Activated naive CD8-positive, alpha-beta T cell treated with anti-CD3 and anti-CD28 coated beads, Interleukin-2, amount 50 U/mL, for 24 hours (primary cell): ENCODE measurements at places on chromosomes 16 and 17.

DNA sequence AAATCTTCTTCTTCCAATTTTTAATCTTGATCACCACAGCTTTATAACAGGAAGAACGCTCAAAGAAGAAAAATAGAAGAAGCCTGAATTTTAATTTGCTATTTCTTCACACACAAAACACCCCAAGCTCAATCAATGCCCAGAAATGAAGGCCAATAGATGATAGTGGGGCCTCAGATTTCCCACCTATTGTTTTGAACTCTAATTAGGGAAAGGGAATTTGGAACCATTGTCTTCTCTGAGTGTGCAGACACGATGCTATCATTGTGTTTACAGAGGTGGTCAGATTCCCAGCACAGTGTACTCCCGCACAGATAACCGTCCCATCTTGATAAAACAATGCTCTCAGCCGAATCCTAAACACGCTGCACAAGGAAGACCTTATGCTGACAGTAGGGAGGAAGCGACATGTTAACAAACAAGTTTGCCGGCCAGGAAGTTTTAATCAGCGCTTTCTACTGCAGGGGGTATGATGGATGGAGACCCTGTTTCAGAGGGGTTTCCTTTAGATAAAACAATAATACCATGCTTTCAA, 684.7 kb downstream of the MAF start:
- no peak for DNase-seq

GRCh38 chr17:10987786-10988185, 149.9 kb upstream of the PIRT start:
- no peak for DNase-seq

GRCh38 chr17:19538095-19539039, 4.7 kb downstream of the SLC47A1 start:
- DNase-seq = no peak

DNA sequence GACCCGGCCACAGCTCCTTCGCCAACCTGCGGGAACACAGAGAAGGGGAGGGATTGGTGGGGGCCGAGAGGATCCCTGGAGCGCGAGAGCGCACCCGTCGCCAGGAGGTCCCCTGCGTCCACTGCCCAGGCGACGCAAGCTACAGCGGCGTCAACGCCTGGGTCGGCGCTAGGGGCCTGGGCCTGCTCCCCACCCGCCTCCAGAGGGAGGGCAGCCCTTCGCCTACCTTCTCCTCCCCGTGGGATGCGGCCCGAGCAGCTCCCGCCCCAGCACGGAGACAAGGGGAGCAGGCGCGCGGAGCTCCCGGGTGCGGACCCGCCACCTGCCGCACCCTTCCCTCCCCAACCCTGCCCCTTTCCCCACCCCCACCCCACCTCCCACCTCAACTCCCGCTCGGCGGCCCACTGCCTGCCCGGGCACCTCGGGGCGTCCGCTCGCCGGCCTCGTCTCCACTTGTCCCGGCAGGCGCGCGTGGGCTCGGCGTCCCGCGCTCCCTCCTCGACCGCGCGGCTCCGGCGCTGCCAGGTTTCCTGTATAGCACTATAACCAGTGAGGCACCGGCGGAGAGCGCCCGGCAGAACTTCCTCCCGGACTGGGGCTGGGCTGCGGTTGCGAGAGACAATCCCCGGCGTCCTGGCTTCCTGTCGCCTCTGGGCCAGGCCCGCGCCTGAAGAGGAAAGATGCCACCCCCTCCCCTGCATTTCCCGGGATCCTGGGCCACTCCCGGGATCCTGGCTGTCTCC, 119.1 kb upstream of the SMURF2 start:
- DNase-seq = peak; percentile 58

DNA sequence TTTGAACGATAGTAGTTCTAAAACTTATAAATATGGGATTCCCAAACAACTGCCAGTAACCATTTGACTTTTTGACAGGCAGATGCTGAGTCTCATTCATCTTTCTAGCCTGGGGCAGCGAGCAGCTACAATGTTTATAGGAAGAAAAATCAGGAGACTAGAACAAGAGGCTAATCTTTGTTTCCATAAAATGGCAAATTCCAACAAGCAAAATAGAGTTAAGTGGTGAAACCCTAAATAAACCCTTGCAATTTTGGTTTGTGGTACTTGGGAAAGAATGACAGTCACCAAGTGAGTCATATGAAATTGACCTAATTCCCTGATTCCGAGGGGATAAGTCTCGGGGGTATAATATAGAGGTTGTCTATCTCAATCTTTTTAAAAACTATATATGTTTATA, 27.3 kb upstream of the HS3ST2 start:
- no peak for DNase-seq

DNA sequence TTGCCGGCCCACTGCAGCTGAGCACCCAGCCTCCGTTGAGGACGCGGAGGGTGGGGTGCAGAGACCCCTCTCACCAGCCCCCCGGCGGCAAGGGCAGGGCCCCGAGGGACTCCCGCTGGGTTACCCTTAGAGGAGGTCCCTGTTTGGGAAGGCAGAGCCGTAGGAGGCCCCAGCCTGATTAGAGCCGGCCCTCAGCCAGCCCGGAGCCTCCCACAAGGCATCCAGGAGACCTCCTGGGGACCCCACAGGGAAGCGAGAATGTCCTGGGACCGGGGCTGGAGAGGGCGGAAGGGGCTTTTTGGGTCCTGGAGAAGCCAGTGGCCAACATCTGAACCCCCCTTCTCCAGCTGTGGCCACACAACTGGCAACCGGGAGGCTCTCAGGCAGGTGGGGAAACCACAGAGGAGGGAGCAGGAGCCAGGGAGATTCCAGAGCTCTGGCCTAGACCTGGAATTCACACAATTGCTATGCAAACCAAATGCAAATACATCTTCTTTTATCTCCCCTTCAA, 21.7 kb upstream of the SP6 start:
- no peak for DNase-seq

GRCh38 chr17:69884846-69885245, 190.2 kb upstream of the KCNJ16 start:
- DNase-seq = no peak

GRCh38 chr16:53235851-53236250, 181.1 kb downstream of the CHD9 start:
- no peak for DNase-seq

DNA sequence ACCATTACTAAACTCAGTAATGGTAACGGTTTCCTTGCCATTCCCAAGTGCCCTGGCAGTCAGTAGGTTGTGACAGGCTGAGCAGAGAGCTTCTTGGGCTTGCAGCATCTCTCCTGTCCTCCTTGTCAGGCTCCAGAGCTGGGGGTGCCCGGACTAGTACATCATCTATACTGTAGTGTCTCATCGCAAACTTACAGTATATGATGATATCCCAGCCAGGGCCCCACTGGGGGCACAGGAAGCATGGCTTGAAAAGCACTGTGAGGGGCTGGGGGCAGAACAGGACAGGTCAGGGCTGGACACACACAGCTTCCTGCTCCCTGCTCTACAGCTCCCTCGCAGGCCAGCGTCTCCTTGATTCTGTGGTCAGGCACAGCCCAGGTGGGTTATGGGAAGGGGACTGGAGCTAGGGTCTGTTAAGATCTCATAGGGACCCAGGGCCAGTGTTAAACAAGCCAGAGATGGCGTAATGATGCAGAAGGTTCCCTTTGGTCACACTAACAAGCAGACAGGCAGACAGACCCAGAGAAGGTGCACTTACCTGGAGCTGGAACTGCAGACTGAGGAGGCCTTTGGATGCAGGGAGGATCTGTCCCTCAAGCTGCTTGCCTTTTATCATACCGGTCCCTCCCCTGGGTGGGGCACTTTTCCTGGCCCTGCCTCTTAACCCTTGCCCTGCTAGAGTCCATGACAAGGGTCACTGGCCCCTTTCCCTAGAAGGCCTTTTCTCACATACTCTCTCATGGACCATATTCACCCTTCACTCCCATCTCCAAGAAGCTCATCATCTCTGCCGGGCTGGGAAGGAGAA, 6.8 kb downstream of the ERAL1 start:
- no peak for DNase-seq

DNA sequence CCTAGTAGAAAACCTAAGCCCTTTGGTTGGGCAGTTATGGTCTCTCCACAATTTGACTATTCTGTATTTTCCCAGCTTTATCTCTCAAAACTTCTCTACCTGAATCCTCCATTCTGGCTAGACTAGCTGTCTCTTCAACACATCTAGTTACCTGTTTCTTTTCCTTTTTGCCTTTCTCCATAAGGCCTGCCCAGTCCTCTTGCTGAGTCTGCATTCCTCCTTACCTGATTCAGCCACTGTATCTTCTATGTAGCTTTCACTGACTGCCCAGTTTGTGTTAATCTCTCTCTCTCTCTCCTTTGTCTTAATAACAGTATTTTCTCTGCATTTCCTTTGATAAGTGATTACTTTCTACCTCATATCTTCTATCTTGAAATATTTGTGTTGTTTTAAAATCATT, 2.1 kb upstream of the EVI2A start:
- no peak for DNase-seq

DNA sequence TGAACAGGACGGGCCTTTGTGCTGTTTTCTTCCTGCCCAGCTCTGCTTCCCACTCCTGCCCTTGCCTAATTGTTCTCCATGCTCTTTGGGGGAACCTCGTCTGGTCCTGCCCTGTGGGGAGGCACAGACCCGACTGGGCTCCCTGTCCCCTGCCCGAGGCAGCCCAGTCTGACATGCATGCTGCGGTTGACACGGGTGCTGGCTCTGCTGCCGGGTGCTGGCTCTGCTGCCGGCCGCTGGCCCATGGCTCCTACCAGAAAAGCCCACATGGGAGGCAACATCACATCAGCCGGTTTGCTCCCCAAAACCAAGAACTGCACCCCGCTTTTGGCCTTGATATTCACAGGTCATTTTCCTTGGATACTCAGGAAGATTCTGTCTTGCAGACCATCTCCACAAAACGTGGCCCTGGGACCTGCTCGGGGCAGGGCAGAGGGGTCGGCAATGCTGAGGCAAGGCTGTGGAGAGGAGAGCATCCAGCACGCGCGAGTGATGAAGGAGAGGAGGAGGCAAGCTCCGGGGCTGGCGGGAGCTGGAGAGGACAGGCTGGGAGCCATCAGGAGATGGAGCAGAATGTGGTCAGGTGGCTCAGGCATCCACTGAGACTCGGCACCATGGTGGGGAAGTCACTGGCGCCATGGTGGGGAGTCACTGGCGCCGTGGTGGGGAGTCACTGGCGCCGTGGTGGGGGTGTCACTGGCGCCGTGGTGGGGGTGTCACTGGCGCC, 31.6 kb downstream of the RBFOX3 start:
- no peak for DNase-seq

DNA sequence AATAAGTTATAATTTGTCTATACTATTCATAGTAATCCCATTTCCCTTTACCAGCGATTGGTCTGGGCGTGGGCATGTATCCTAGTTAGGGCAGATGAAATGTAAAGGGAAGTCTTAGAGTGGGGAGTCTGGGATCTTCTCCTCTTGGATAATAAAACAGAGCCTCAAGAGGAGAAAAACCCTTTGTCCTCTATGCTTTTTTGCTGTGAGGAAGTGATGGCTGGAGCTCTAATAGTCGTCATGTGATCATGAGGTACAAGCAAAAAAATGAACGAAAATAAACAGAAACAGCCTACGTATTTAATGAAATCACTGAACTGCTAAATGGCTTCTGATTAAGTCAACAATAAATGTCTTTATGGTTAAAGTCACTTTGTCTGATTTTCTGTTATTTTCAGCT, 26.8 kb downstream of the EFCAB5 start:
- no peak for DNase-seq
